T-helper 2 cell treated with Interferon-gamma antibody and Interleukin-4, amounts not matched to agents 5 μg/mL and 100 μg/mL, for 36 hours (primary cell): ENCODE measurements at places on chromosomes 1 and 21.

GRCh38 chr21:45091550-45092322 lies 17.4 kb downstream of the ADARB1 start:
- H3K27me3 ChIP-seq = no peaks in the 10 kb centered on the region
- peaks cover 50% of the 10 kb centered on the region for H3K4me1 ChIP-seq
- peaks cover 13% of the 10 kb centered on the region for H3K36me3 ChIP-seq
- no peak overlapping the region for H3K4me3 ChIP-seq
- no peak overlapping the region for H3K27ac ChIP-seq

DNA sequence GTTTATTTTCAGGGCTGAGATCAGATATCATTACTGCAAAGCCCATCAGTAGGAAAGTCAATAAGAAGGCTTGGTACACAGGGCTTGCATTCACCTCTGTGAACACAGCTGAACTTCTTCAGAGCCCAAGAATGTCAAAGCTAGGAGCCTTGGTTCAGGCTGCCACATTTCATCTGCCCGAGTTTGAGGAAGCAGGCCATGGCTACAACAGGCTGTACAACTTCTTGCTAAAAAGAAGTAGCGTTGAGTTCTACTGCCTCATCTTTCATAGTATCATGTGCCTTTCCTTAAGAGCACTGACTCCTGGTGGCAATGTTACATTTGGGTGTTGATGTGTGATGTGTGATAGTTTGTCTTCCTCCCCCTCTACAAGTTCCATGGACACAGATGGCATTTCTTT lies 10.1 kb downstream of the C1orf162 start:
- DNase-seq = no peak
- H3K4me1 ChIP-seq = peaks cover 8% of the 10 kb centered on the region
- H3K4me3 ChIP-seq = no peak overlapping the region
- H3K27me3 ChIP-seq = peaks cover 18% of the 10 kb centered on the region

GRCh38 chr1:220921971-220922635 lies 42.9 kb downstream of the HLX start:
- H3K27me3 ChIP-seq = peaks cover 5% of the 10 kb centered on the region
- no peaks in the 10 kb centered on the region for H3K4me1 ChIP-seq
- no peak overlapping the region for H3K27ac ChIP-seq
- H3K4me3 ChIP-seq = no peak overlapping the region
- no peak for DNase-seq

- no peak overlapping the region for H3K27ac ChIP-seq
- H3K4me3 ChIP-seq = no peak overlapping the region
- no peaks in the 10 kb centered on the region for H3K36me3 ChIP-seq
- no peak for DNase-seq
- peaks cover 15% of the 10 kb centered on the region for H3K4me1 ChIP-seq
- H3K27me3 ChIP-seq = peaks cover 4% of the 10 kb centered on the region
Measured at GRCh38 chr1:7550981-7551380, 220.1 kb upstream of the VAMP3 start.

- H3K27ac ChIP-seq = no peak overlapping the region
- H3K27me3 ChIP-seq = no peaks in the 10 kb centered on the region
- no peak for DNase-seq
- peaks cover 5% of the 10 kb centered on the region for H3K36me3 ChIP-seq
- peak overlapping the region; percentile 49 for H3K4me3 ChIP-seq
- H3K4me1 ChIP-seq = peaks cover 8% of the 10 kb centered on the region
Measured at GRCh38 chr1:77687519-77687906, 5.1 kb upstream of the ZZZ3 start.

GRCh38 chr1:48251323-48251722 lies 28.8 kb downstream of the SLC5A9 start:
- peaks cover 3% of the 10 kb centered on the region for H3K27me3 ChIP-seq
- H3K4me1 ChIP-seq = peaks cover 3% of the 10 kb centered on the region
- no peak for DNase-seq
- no peak overlapping the region for H3K4me3 ChIP-seq
- no peaks in the 10 kb centered on the region for H3K36me3 ChIP-seq

GRCh38 chr1:101365186-101365585 lies 128.4 kb downstream of the S1PR1 start:
- no peaks in the 10 kb centered on the region for H3K36me3 ChIP-seq
- H3K27me3 ChIP-seq = peaks cover 26% of the 10 kb centered on the region
- no peak overlapping the region for H3K4me3 ChIP-seq
- peaks cover 5% of the 10 kb centered on the region for H3K4me1 ChIP-seq
- no peak for DNase-seq
- no peak overlapping the region for H3K27ac ChIP-seq

GRCh38 chr1:165695031-165695430 lies 3.3 kb downstream of the ALDH9A1 start:
- H3K27me3 ChIP-seq = no peaks in the 10 kb centered on the region
- H3K4me1 ChIP-seq = peaks cover 35% of the 10 kb centered on the region
- no peak for DNase-seq
- H3K36me3 ChIP-seq = peaks cover 48% of the 10 kb centered on the region

- no peak for DNase-seq
- no peak overlapping the region for H3K4me3 ChIP-seq
- H3K36me3 ChIP-seq = no peaks in the 10 kb centered on the region
- peaks cover 4% of the 10 kb centered on the region for H3K27me3 ChIP-seq
- no peak overlapping the region for H3K27ac ChIP-seq
- no peaks in the 10 kb centered on the region for H3K4me1 ChIP-seq
Measured at GRCh38 chr1:227152525-227152924, 165.8 kb downstream of the CDC42BPA start.

DNA sequence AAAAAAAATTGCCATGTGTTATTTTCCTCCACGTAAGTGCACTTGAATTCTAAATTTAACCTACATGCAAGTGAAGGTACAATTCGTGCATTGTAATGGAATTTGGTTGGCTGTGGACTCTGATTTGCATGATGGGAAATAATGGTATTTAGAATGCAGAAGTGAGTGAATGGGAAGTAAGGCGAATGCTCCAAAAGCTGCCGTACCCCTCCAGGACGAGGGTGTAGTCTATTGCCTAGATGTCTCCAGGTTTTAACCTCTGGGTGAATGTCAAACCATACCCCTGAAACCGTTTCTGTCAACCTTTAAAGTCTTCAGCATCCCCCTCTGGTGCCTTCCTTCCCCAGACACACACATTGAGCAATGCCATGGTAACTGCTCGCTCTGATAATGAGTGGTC lies 44.5 kb downstream of the KIAA0040 start:
- no peak for DNase-seq
- H3K36me3 ChIP-seq = no peaks in the 10 kb centered on the region
- H3K4me3 ChIP-seq = no peak overlapping the region
- H3K27me3 ChIP-seq = peaks cover 36% of the 10 kb centered on the region

- no peak overlapping the region for H3K4me3 ChIP-seq
- no peak overlapping the region for H3K27ac ChIP-seq
- no peak for DNase-seq
- H3K27me3 ChIP-seq = peaks cover 2% of the 10 kb centered on the region
- no peaks in the 10 kb centered on the region for H3K36me3 ChIP-seq
Measured at GRCh38 chr1:178966312-178966711, 59.4 kb upstream of the FAM20B start.
